DND-41 (cell line): ENCODE measurements at places on chromosomes 12 and 14.
A peak's percentile ranks its signal among the peaks of the same experiment; 100 is the strongest.

GRCh38 chr14:59638885-59639284 is 62.3 kb upstream of the CCDC175 start:
- DNase-seq: no peak

GRCh38 chr14:61659582-61659981 is 35.7 kb upstream of the HIF1A start:
- no peak for DNase-seq

DNA sequence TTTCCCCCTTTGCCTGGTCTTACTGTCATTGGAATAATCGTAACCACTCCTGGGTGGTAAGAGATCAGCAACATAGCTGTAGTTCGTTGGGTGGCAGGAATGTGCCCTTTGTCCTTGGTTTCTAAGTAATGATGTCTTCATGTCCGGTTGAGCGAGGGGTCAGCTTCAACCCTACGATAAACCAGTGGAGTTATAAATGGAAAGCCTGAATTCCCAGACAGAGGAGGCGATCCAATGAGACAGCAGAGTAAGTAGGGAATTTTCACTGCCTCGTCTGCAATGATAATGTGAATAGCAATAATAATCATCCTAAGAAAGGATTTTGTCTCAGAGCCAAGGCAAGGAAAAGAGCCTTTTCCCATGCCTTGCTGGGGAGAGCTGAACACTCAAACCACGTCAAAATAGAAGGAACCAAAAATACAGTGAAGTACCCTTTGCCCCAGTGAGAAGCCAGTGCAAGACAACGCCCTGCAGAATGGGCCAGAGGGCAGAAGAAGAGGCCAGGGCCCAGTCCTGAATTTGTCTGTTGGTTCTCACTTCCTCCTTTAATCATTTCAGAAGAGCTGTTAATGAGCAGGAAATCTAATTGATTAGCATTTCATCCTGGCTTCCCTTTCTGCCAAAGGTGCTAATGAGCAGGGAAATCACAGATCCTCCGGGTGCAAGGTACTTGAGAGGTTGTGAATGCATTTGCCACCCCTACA is 330.7 kb downstream of the CACNA1C start:
- no peak for DNase-seq

DNA sequence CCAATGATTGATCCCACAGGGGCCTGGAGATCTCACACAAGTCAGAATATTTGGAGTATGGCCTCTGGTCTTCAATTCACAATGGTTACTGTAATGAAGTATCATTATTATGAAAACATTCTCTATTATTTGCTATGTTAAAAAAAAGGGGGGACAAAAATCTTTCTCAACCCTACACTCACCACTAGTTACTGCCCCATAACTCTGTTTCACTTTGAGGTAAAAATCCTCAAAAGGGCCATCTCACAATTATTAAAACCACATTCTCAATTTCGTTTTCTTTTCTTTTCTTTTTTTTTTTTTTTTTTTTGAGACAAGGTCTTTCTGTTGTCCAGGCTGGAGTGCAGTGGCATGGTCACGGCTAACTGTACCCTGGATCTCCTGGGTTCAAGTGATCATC is 59.6 kb upstream of the KCNC2 start:
- no peak for DNase-seq

GRCh38 chr12:31119192-31119802 is 45.6 kb downstream of the DDX11 start:
- DNase-seq: no peak

DNA sequence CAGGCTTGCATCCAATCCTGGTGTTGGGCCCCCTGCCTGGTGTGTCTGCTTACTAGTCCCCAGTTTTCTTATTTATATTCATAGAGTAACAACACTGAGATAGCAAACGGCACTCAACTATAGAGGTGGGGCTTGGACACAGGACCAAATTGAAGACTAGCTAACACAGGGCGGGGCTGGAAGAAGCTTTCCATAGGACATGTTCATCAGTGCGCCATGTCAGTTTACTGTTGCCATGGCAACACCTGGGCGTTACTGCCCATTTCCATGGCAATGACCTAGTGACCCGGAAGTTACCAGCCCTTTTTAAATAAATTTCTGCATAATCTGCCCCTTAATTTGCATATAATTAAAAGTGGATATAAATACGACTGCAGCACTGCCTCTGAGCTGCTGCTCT is 275.5 kb upstream of the TMEM132C start:
- DNase-seq: no peak

GRCh38 chr14:85813040-85813439 is 283.1 kb downstream of the FLRT2 start:
- peak; percentile 39 for DNase-seq

- no peak for DNase-seq
These were observed 5.7 kb downstream of the DENND5B start for GRCh38 chr12:31585271-31585670.

- no peak for DNase-seq
These were observed 21.1 kb downstream of the KITLG start for GRCh38 chr12:88559199-88559598.
